ENCODE measurements at places on chromosomes 13 and 19.

GRCh38 chr13:111664696-111665095 lies 344.3 kb downstream of the TEX29 start:
- DNase-seq: no peak

GRCh38 chr19:18128044-18128443 lies 24.9 kb upstream of the PIK3R2 start:
- DNase-seq: no peak

- no peak for DNase-seq
Observed at GRCh38 chr19:49364083-49364737, 533 bp downstream of the DKKL1 start.

DNA sequence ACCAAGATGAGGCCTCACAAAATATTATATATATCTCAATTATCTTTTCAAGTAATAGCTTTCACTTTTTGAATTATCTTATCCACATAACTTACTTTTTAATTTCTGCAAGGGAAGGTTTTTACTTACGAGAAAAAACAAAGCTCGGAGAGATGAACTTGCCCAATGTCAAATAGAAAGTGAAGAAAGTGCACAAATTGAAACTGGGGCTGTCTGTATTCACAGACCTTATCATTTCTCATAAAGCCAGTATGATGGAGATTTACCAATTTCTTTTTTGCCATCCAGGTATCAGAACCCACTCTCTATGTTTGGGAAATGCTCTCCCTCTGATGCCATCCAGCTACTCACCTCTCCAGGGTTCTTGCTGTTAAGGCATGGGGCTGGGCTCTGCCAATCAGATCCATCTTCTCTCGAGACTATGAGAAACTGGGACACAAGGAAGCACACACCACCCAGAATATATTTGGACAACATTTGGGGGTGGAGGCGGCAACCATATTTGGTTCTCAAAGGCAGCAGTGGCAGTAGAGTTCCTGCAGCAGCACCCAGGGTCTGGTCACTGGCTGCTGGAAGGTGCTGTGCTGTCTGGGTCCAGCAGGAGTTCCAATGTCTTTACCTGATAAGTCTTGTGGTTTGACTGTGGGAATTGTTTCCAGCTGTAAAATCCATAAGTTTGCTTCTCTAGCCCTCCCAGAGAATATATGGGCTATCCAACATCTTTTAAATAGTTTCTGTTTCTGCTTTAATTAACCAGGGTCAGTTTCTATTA lies 45.8 kb upstream of the SCEL start:
- no peak for DNase-seq

- no peak for DNase-seq
Observed at GRCh38 chr19:39828654-39829032, 5.3 kb downstream of the DYRK1B start.

DNA sequence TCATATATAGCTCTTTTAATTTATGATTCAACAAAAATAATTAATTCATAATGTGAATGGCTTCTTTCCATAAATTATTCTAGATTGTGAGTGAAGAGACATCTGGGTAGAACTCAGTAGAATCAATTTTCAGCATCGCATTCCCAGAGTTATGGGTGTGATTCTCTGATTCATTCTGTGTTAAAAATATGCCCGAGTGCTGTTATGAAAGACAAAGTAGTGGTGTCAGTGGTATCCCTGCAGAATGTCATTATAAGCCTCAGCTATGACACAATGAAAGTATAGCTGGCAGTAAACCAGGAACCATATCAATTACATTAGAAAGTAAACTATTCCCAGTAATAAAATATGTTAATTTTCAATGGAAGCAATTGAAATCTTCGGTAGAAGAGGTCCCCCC lies 480.5 kb upstream of the SLITRK1 start:
- no peak for DNase-seq

- DNase-seq: no peak
Observed at GRCh38 chr19:14116918-14117578, 514 bp downstream of the PRKACA start.

- DNase-seq: no peak
Observed at GRCh38 chr19:46351241-46352041, 4.6 kb downstream of the PPP5C start.

- no peak for DNase-seq
Observed at GRCh38 chr13:40145139-40145538, 489.7 kb downstream of the COG6 start.

GRCh38 chr13:28375250-28375930 lies 119.5 kb downstream of the FLT1 start:
- DNase-seq: no peak

- peak; percentile 88 for DNase-seq
Observed at GRCh38 chr19:12140545-12141404, 625 bp upstream of the ZNF20 start.

GRCh38 chr13:21012841-21013681 lies 48.3 kb downstream of the LATS2 start:
- no peak for DNase-seq

- no peak for DNase-seq
Observed at GRCh38 chr19:45876411-45877197, 9.3 kb downstream of the IRF2BP1 start.

DNA sequence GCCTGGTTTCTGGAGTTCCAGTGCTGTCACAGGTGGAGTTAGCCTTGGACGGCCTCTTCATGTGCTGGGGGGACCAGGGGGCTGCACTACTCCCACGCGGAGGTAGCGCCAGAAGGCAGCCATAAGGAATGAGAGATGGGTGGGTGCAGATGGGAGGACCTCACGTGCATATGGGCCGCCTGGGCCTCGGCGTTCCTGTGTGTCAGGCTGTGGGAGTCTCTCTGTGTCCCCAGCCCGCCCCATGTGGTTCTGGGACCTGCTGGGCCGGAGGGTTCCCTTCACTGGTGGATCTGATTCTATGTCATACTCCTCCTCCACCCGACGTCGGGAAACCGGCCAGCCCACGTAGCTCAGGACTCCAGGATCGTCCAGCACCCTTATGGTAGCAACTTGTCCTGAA lies 149.0 kb upstream of the SOX1 start:
- DNase-seq: no peak

All from activated T-cell treated with anti-CD3 and anti-CD28 coated beads for 1 hour (primary cell).